Activated T-cell treated with anti-CD3 and anti-CD28 coated beads for 4 hours (primary cell): ENCODE measurements at places on chromosomes 3 and 15.

DNA sequence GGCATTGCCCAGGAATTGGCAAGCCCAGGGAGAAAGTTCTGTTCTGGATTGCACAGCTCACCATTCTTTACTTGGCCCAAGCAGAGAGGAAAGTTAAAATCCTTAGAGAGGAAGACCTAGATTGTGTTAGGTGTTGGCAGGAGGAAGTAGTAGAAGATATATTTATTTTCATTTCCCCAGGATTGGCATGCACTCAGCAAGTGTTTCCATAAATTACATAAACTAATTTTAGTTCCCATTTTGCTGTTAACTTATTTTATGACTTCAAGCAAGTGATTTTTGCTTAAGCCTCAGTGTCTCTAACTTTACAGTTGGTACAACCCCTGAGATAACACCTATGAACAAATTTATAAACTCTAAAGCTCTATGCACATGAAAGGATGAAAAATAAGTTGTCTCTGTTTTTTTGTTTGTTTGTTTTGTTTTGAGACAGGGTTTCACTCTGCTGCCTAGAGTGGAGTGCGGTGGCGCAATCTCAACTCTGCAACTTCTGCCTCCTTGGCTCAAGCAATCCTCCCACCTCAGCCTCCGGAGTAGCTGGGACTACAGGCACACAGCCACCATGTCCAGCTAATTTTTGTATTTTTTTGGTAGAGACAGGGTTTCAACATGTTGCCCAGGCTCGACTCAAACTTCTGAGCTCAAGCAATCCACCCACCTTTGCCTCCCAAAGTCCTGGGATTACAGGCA, 31.2 kb upstream of the TOP2B start:
- no peak for DNase-seq

GRCh38 chr15:93150910-93151881, 62.2 kb upstream of the RGMA start:
- no peak for DNase-seq

- DNase-seq = no peak
Observed at GRCh38 chr3:172782235-172782634, 31.7 kb downstream of the ECT2 start.

DNA sequence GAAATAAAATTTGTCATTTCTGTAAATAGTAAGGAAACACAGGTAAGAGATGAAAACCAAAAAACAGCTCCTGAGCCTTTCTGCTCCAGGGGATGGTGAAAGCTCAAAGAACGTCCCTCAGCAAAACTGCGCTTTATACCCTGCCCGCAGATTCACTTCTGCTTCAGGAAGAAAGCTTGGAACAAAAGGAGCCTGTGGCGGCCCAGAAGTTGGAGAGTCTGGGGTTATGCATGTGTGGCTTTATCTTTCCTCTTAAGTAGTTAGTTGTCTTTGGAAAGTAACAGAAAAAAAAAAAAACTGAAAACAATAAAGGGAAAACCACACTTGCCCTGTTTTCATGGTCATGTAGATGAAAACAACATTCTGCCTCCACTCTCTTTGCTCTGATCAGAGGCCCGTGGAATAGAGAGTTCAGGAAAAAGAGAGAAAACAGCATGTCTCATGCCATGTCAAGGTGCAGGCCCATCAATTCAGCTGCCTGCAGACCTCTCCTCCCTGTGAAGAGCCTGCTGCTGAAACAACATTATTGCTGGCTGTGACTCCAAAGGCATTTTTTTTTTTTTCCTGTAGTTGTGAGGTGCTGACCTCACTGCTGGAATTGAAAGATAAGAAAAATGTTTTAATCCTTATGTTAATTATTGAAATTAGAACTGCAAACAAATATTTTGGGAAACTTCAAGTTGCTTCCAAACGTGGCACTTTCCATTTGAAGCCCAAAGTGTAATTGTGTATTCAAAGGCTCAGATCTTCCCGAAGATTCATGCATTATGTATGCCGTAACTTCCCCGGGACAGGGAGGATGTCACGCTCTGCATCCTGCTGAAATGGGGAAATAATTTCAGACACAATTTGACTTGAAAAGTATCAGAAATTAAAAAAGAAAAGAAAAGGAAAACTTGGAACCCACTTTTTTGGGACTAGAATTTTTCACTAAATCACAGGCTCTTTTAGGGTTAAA, 108.4 kb upstream of the ZNF385D start:
- DNase-seq = no peak

DNA sequence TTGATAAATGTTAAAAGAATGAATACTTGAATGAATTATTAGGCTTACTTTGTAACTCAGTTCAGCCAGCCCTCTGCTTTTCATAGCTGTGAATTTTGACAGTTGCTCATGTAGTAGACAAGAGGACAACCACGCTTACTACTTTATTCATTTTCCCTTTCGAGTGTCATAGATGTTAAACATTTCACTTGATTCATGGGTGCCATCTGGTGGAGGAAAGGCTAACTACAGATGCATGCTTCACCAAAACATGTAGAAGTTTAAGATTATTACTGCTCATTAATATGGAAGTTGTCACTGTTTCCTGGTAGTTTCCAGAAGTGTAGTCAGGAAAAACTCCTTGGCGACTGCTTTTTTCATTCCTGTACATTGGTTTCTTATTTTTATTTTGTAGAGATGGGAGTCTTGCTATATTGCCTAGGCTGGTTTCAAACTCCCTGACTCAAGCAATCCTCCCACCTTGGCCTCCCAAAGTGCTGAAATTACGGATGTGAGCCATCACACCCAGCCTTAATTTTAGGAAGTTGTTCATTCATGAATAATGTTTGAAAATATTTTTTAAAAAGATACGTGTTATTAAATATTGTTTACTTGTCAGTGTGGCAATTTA, 163.2 kb downstream of the B3GALNT1 start:
- peak; percentile 70 for DNase-seq

- DNase-seq = no peak
Observed at GRCh38 chr3:157705258-157705657, 202.0 kb upstream of the VEPH1 start.

DNA sequence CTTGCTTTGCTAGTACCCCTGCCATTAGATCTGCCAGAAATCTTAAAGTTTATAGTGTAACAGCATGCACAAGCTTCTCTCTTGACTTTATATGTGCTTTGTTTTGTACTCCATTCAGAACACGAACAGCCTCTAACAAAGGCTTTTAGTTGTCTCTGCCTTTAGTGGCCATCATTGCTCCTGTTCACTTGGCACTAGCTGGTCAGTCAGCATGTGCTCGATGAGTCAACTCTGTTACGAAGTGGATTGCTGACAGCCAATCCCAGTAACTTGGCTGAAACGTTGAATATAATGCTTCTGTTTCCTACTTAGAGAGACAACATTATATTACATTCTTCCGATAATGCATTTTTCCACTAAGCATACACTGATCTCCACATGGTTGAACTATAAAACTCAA, 349.2 kb downstream of the NAALADL2 start:
- DNase-seq = no peak

GRCh38 chr3:186102687-186103086, 6.2 kb downstream of the ETV5 start:
- no peak for DNase-seq

GRCh38 chr3:129336093-129336706, 57.5 kb downstream of the HMCES start:
- no peak for DNase-seq
